ENCODE measurements at places on chromosomes 3 and 15.

GRCh38 chr15:50432230-50432629, 8.0 kb downstream of the USP8 start:
- no peak for DNase-seq

DNA sequence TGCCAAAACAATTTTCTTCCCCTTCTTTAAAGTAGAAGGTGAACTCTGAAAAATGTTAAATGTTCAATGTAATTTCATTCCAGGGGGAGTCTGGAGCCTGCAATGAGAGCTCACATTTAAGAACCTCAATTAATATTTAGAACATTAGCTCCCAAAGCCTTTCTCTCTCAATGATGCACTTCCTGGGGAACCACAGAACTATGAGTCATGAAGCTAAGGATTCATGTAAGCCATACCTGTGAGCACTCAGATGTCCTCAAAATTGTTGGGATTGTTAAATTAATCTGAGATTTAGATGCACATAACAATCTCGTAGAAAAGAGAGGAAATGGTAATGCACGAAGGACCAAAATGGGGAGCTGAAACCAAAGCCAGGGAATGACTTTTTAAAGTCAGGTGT, 244.2 kb upstream of the LRIG1 start:
- DNase-seq = no peak

DNA sequence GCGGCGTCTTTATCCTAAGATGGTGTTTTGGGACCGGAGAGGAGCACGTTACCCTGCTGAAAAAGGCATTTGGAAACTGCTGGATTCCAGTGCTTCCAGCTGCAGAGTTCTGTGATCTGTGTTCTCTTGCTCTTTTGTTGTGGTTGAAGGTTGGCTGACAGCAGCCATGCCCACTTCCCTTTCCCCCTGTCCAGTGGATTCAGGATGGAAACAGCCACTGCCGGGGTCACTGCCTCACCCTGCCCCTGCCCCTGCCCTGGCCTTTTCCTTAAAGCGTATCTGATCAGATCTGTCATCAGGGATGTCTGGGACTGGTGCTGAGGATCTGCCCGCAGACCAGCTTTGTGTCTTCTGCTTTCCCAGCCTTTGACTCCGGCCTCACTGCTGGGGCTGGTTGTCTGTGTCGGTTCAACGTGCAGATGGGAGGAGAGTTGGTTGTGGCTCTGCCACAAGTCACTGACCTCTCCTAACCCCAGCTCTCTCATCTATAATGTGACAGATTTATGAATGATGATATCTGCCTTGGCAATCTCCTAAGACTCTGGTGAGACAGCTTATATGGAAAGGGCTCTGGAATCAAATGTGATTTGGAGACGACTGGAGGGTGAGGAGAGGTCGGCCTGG, 219.4 kb upstream of the BHLHE40 start:
- DNase-seq = no peak

GRCh38 chr3:148789146-148789545, 38.5 kb upstream of the CPB1 start:
- DNase-seq = no peak

DNA sequence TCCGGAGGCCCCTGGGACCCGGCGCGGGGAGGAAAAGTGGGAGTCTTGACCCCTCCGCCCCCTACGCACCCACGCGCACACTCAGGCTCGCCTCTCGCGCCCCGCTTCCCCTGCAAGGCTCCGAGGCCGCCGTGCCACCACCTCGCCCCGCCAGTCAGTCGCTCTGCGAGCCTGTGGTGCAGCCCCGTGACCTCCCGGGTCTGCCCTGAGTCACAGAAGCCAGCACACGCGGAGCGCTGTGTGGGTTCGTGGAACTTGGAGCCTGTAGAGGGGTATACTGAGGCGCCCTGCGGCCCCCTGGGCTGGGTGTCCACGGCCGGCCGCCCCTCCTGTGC, 380 bp upstream of the ALS2CL start:
- peak; percentile 43 for DNase-seq

DNA sequence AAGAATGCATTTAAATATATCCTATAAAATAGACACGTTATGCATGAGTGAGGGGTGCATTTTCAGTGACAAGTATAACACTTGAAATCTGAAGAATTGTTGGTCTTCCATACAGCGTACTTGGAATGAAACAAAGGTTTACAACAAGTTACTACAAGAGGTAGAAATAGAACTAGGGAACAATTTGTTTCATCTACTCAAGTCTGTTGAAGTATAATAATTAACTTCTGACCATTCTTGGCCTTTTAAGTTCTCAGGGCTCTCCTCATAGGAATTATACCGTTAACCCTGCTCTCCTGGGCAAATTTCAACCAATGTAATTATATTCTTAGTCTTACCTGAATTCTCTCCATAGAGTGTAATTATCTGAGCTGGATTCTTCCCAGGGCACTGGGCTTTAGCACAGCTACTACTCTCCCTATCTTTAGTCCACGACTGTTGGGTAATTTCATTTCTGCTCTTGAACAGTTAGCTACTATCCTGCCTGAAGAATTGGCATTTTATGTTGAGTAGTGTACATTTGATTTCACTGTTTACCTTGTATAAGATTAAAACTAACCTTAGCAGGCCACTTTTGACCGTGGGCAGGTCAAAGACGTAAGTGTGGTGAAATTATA, 100.6 kb downstream of the UBE2E2 start:
- no peak for DNase-seq

DNA sequence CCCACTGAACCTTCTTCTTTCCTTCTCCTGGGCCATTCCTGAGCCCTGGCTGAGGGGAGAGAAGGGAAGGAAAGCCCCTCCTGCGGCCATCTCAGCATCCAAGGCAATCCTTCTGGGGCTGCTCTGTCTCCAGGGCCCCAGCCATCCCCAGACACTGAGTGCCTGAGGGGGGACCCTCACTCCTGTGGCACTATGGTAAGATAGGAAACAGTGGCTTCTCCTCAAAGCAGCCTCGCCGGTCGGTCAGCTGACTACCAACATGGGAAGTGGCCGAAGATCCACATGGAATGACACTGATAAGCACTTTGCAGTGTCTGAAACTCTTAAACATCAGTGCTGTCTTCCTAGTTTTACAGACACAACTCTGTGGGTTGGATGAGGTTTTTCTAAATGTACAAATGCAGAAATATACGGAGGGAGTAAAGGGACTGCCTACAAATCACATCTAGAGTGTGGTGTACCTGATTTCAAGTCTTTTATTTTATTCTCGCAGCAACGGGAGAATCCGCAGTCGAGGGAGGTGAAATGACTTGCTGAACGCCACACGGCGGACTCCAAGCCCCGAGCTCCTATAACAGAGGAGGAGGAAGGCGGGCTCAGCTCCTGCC, 973 bp upstream of the ITPKA start:
- no peak for DNase-seq

DNA sequence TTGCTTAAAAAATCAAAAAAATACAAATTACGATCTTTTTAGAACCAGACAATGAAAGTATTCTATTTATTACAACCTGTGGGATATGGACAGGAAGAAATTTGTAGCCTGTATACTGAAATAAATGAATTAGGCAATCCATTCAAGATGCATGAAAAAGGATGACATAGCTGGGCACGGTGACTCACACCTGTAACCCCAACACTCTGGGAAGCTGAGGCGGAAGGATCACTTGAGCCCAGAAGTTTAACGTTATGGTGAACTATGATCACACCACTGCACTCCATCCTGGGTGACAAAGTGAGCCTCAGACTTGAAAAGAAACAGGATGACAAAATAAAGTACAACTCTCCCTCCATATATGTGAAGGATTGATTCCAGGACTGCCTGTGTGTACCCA, 74.1 kb downstream of the MSL2 start:
- no peak for DNase-seq

- DNase-seq = no peak
These were observed 15.3 kb downstream of the ZBTB47 start for GRCh38 chr3:42668793-42669217.

DNA sequence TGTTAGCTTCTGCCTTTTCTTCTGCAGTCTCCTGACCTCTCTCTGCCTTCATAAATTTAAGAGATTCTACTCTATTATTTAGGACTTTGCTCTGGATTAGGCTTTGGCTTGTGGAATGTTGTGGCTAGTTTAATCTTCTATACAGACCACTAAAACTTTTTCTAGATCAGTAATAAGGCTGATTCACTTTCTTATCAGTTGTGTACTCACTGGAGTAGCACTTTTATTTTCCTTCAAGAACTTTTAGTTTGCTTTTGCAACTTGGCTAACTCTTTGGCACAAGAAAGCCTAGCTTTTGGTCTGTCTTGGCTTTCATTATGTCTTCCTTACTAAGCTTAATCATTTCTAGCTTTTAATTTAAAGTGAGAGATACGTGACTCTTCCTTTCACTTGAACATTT, 265.5 kb upstream of the TBC1D5 start:
- no peak for DNase-seq

DNA sequence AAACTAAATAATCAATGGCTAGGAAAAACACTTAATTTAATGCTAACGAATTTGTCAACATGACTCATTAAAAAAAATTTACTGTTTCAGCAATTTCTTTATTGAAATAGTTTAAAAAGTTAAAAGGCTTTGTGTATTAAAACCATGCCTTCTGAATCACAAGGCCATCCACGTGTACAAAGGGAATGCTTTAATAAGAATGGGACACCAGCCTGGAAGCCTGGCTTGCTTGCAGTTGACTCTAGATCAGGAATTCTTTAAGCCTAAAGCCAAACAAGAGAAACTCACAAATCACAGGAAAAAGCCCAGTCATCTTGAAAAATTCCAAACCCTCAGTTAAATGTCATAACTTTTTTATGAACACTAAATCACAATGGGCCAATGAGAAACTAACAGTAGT, 137.6 kb downstream of the PEAK1 start:
- no peak for DNase-seq

DNA sequence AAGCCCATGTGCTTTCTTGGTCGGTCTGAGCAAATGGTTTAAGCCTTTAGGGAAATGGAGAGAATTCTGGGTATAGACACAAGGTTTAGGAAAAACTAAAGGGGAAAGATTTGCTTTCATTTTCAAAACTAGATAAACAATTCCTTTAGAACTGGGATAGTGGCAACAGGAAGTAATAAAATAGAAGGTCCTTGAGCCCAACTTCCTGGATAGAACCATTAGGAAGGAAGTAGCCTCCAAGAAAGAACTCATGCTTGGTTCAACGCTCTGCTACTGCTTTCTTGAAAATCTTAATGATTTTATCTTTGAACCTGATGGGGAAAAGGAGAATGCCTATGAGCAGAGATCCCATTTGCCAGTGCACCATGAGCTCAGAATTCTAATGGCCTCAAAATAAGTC, 147.0 kb upstream of the THRB start:
- no peak for DNase-seq

GRCh38 chr3:173266441-173266840, 125.4 kb upstream of the SPATA16 start:
- DNase-seq = no peak

GRCh38 chr3:113712129-113712528, 15.7 kb upstream of the USF3 start:
- no peak for DNase-seq

GRCh38 chr3:187447737-187448136, 79.6 kb downstream of the RTP4 start:
- DNase-seq = no peak

- DNase-seq = no peak
These were observed 244.1 kb upstream of the SEMA6D start for GRCh38 chr15:47473106-47473725.

DNA sequence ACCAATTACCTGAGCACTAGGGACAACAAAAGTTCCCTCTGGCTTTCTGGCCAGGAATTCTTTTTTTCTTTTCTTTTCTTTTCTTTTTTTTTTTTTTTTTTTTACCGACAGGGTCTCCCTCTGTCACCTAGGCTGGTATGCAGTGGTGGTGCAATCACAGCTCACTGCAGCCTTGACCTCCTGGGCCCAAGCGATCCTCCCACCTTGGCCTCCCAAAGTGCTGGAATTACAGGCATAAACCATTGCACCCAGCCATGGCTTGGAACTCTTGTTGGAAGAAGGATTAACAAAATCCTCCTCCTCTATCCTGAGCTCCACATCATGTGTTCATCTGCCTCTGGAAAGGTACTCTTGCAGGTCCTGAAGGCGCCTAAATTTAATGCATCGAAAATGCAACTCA, 2.9 kb upstream of the LTF start:
- DNase-seq = no peak

- DNase-seq = no peak
These were observed 592.8 kb downstream of the FOXP1 start for GRCh38 chr3:70990723-70991122.

GRCh38 chr3:25433106-25433505, 5.0 kb downstream of the RARB start:
- DNase-seq = no peak

DNA sequence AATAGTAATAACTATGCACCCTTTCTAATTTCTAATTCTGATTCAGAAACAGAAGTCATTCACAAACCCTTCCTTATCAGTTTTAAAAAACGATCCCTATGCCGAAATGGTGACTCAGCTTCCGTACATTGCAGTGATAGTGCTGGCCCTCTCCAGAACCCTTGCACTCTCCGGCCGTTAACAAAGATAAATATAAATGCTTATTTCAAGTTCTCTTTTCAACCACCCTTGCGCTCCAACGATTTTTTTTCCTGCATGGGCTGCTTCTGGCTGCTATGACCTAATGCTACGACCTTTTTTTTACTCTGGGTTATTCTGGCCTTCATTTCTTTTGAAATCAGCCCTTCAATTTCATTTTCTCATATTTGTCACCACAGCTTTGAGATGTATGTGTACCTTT, 646.2 kb downstream of the NTRK3 start:
- DNase-seq = no peak

DNA sequence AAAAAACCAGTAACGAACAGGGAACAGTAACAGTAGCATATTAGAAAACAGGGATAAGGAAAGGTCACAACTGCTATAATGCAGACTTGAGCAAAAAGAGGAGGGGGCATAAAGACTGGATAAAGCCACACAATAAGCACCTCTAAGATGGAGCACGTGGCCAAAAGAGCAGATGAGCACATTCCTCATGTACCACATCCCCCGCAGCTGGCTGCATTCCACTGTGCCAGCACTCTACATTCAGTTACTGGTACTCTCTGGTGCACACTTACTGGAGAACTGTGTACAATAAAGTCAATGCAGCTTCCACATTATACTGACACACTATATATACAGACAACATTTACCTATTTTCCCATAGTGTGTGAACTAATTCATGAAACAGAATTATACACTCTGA, 64.7 kb downstream of the UBE3A start:
- DNase-seq = no peak

DNA sequence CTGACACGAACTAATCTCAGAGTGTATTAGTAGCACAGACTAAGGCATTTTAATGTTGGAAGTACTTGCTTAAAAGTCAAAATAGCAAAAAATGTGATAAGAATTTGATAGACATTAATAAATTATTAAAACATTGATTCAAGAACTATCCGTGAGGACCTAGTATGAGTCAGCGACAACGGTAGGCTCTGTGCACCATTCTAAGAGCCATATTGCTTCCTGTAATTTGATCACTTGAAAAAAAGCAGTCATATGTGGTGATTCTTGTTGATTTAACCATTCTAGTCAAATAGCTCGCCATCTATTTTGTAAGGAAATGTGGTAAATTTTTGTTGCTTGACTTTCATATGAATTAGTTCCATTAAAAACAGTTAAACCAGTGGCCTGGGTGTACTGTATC, 534.9 kb upstream of the ARRDC4 start:
- DNase-seq = no peak

- no peak for DNase-seq
These were observed 321.2 kb downstream of the WDR72 start for GRCh38 chr15:53437985-53438841.

GRCh38 chr15:92845126-92845508, 55.0 kb upstream of the CHD2 start:
- no peak for DNase-seq

GRCh38 chr3:34200576-34200975, 402.1 kb downstream of the PDCD6IP start:
- DNase-seq = no peak
